ENCODE measurements at places on chromosomes 6 and 20. TPM values are rescaled to one million over a fixed set of nuclear protein-coding genes. Genes with fewer than 3 reads are reported as not detected.

GRCh38 chr6:81130969-81131368, 621.5 kb downstream of the TENT5A start:
- DNase-seq: no peak

DNA sequence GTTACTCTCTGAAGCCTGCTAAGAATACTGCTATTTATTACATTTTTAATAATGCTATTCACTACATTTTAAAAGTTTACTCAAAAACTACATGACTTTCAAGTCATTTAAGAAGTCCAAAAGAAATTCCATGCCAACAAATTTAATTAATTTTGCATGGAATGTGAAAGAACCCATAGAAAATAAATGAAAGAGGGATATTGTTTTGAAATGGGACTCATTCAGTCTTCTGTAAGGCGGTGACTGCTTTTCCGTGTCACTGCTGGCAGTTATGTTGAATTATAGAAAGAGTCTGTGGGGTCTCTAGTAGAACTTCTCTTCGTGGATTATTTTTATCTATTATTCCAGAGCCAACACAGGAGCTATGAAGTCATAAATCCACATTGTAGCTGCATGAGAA, 211.2 kb downstream of the LAMA2 start:
- DNase-seq: no peak

HLA-DMA gene
- 32.1 TPM for total RNA-seq

DNA sequence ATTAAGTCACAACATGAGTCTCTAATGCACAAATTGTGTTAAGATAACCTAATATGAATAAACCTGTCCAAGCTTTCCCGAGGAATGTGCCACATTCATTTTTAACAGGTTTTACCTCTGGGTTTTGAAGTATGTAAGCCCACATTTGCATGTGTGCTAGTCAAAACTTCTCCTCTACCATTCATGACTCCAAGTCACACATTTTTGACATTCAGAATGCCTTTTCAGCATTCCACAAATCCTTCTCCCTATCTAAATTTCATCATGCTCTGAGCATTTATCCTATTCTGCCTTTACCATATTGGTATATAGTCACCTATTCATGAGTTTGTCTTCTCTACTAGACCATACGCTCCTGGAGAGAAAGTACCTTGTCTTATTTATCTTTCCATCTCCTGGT, 56.5 kb downstream of the ADGRF5 start:
- no peak for DNase-seq

DNA sequence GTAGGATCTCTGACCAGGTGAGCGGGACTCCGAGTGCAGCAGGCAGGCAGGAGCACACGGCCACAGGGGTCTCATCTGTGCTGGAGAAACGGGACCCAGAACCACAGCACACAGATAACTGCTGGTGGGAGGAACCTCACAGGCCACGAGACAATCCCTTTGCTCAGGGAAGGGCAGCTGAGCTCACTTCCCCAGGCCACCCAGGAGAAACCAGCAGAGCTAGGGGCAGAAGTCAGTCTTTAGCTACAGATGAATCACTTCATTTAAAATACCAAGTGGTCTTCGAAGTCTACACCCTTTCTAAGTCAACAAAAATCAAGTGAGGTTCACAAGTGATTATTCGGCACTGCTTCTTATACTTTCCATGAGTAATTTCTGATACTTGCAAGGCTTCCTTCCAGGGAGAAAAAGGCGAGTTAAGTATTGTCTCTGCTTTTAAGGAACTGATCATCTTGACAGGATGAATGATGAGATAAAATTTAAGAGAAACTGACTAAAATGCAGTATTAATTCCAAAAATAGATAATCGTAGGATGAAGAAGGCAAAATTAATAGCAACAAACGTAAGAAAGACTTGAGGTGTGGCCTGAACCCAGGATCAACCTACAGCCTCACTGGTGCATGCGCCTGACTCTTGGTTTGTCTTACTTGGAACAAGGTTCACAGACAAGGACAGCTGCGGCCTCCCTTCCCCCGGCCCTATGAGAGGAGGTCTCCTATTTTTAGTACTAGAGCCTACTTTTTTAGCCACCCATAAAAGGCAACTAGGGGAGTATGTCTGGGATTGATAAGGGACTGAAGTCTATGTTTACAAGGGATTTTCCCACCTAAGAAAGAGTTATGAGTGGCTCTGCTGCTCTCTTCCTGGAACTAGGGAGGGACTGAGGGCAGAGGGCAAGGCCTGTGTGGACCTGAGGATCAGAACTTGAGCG, 233.6 kb downstream of the TTLL2 start:
- DNase-seq: no peak

- no peak for DNase-seq
These were observed 134.9 kb downstream of the SCML4 start for GRCh38 chr6:107689190-107689589.

GRCh38 chr20:373171-373890, 7.2 kb upstream of the TRIB3 start:
- DNase-seq: no peak

BPIFB2 gene
- not detected for total RNA-seq

All from activated naive CD8-positive, alpha-beta T cell treated with anti-CD3 and anti-CD28 coated beads, Interleukin-2, amount 10 ng/mL, durations not matched to agents 7 days and 5 days (primary cell).